AG20443 (cell line): ENCODE measurements at places on chromosomes 5 and 9.

GRCh38 chr9:137744632-137745183 is 125.9 kb downstream of the EHMT1 start:
- DNase-seq, result no peak

- DNase-seq, result no peak
Observed at GRCh38 chr5:73901043-73901442, 275.0 kb downstream of the ARHGEF28 start.

DNA sequence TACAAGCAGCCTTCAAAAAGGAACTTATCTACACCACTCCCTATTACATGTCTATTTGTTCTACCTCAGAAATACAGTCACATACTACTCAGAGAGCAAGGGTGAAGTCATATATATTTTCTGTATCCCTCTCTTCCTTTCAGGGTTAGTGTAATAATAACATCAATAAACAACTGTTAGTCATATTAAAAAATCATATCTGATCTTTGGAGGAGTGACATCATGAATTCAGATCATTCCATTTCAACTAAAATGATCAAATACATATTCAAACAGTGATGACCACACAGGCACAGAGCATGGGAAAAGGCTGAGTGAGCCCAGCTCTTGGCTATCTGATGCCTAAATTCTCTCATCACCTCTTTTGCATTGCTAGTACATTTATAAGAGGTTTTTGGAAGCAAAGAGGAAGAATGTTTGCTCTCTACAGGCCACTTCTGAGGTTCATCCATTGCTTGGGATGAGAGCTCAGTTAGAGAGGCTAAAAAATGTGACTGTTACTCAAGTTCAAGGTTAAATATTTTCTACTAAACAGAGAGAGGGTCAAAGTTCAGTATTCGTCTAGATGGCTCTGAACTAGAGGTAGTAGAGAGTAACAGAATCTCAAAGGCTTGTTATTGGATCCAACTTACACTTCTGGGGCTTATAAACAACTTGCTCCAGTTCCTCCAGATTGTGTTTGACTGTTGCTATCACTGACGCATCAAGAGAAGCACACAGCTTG is 39.0 kb downstream of the RIGI start:
- no peak for DNase-seq

GRCh38 chr9:108885643-108886348 is 23.7 kb downstream of the ACTL7A start:
- peak; percentile 30 for DNase-seq

DNA sequence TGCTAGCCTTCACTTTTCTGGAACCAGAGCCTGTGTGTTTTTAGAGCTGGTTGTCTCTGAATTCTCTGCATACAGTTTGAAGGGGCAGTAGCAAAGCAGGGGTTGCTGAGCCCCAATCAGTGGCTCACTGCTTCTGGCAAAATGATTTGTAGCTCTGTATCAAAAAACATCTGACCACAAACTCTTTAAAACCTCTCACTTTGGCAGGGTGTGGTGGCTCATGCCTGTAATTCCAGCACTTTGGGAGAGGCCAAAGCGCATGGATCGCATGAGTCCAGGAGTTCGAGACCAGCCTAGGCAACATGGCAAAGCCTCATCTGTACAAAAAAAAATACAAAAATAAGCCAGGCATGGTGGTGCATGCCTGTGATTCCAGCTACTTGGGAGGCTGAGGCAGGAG is 28.3 kb upstream of the APC start:
- no peak for DNase-seq

DNA sequence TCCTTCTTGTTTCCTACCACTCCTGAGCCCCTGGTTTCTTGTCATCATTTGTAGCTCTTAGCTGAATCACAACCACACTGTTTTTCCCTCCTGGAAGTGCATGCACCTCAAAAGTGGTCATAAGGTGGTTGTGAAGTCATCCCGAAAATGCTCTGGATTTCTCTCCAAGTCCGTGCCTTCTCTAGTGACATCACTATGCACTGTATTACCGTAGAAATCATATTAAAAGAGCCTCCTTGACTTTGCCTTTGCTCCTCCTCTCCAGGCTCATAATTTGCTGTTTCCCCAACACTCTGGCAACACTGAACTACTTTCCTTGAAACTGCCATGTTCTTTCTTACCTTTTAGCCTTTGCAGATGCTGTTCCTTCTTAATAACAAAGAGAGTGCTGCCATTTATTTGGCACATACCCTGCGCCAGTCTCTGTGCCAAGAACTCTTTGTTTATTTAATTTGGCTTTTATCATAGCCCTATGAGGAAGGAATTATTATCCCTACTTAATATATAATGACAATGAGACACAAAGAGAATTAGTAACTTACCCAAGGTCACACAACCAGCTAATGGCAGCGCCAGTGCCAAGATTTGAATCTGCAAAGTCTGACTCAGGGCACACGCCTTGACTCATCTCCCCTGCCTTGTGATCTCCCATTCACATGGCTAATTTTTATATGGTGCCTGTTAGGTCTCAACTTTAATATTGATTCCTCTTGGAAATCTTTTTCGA is 115.4 kb downstream of the KIF4B start:
- no peak for DNase-seq

DNA sequence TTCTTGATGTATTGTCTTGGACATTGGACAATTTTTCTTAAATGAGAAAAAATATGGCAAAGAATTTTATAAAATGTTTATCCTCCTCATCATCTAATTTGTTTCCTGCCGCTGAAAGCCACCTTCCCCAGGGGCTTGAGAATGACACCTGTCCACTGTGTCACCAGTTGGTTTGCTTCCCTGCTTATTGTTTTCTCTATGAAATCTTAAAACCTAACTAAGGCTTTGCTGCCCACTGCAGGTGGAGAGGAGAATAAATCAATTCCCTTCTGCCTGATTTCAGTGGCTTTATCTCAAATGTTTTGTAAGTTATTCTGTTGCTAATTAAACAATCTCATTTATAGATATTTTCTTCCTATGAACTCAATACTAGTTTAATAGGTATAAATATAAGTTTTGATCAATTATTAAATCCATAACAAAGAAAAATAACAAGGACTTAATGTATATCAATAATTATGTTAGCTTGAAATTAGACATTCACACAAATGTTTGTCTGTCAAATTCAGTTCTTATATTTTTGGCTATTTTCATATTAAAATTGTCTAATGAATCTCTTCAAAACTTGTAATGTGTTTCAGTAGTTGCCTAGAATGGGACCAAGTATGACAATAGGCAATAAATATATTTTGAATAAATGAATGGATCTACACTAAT is 822.5 kb downstream of the PTPRD start:
- peak; percentile 2 for DNase-seq

DNA sequence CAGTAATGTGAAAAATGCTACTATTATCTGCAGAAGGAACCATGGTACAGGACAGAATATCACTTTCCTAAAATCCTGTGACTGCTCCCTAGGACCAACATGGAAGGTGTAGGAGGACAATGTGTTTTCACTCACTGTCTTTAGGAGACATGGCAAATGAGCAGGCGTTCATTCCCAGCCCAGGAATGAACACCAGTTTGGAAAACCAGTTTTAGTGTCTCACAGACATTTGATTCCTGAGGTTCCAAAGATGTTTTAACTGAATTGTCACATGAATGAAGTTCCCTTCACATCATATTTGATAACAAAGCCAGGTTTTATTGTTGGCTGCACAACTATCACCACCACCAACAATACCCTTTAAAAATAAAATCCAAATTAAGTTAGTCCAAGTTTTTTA is 178.2 kb downstream of the ENC1 start:
- DNase-seq, result no peak

GRCh38 chr5:149217096-149217802 is 54.4 kb upstream of the AFAP1L1 start:
- no peak for DNase-seq

DNA sequence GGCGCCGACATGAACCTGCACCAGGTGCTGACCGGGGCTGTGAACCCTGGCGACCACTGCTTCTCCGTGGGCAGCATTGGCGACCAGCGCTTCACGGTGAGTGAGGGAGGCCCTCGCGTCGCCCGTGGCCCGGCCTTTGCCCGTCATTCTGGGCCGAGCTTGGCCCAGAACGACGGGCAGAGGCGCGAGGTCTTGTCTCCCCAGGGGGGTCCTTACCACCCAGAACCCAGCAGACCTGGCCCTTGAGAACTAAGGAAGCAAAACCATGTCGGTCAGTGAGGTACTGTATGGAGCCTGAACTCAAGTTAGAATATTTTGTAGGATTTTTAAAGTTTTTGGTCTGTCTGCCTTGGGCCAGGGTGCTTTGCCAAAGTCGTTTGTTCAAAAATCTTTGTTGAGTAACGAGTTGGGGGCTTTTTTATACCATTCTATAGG is 691 bp downstream of the DMXL1 start:
- peak; percentile 26 for DNase-seq

DNA sequence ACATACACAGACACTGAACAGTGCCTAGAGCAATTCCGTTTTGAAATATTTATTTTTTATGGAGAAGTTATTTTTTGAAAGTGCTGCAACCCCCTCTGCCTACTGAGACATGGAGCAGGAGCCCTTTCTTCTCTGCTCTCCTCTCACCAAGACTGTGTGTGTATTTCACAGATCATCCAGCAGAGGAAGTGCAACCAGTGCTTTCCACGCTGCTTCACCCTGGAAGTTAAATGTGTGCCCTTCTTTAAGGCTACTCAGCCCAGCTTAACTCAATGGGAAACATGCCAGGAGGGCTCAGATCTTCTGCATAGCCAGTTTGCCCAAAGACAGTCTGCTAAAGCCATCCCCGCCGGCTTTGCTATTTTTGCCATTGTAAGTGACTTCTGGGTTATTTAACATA is 606.3 kb downstream of the TLE1 start:
- no peak for DNase-seq

DNA sequence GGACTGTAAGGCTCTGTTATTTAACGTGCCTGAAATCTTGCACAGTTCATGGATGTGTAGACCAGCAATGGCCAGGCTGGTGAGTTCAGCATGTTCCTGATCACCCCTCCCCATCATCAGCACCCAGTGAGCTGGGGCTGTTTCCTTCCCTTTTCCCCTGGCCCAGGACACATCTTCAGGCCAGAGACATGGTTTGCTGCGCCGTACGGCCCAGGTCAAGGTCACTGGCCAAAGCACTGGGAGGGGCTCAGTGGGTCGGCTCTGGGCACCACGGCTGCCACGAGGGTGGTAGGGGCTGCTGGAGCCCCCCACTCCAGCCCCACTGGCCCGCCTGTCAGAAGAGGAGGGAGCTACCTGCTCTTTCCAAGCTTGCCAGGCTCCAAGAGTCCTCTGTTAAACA is 55.9 kb downstream of the SEMA4D start:
- DNase-seq, result no peak

DNA sequence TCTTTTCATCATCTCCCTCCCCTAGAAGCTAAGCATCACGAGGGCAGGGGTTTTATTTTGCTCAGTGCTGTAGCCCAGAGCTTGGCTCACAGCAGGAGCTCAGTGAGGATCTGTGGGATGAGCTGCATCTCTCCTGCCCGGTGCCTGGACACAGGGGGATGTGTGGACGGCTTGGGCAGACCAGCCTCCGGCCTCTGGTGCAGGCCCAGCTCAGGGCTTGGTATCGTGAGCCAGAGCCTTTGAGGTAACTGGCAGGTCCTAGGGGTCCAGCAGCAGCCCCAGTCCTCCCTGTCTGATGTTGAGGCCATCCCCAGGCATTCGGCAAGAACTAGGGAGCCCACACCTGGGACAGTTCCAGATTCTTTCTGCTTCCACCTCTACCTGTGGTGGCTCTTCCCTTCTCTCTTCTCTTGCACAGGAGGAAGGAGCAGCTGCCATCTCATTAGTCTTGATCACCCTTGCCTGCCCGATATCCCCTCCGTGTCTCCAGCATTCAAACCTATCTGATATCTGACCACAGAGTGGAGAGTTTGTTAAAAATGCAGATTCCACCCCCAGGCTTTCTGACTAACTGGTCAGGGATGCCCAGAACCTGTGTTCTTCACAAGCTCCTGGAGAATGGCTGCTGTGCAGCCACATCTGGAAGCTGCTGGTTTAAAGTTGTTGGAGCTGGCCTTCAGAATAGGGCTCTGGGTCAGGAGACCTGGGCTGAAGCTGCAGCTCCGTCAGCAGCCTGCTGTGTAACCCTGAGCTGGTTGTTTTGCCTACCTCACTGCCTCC is 7.9 kb upstream of the SLC6A7 start:
- no peak for DNase-seq

DNA sequence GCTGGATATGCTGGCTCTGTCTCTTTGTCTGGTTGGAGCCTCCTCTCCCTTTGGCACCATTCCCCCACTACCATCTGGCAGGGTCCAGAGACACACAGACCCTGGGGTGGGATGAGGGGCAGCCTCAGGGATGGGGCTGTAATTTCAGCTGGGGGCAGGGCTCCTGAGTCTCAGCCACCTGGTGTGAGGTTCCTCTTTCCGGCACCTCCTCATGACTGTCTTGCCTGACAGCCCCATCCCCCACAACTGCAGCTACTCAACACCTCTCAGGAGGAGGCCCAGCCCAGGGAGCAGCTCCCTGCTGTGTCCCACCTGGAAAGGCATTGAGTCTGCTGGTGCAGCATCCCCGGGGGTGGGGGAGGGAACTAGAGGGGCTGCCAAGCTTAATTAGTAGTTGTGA is 11.7 kb upstream of the RPS14 start:
- DNase-seq, result no peak

- no peak for DNase-seq
Observed at GRCh38 chr5:24474685-24475084, 170.1 kb downstream of the CDH10 start.

DNA sequence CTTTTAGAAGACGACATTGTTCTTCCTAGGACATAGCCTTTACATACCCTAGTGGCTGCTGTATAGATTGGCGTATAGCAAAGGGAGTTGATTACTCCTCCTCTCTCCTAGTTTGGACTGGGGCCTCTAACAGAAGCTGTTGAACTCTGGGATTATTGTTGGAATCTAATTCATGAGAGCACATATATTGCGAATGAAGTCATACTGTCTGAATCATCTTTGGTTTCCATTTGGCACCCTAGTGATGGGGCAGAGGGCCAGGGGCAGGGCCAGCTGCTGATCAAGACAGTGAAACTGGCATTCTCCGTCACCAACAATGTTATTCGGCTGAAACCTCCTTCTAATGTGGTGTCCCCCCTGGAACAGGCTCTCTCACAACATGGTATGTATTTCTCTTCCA is 40.3 kb downstream of the NUP188 start:
- DNase-seq, result peak; percentile 87

- no peak for DNase-seq
Observed at GRCh38 chr5:137491121-137491520, 8.0 kb downstream of the SPOCK1 start.

- no peak for DNase-seq
Observed at GRCh38 chr5:11261241-11261640, 500.2 kb upstream of the DAP start.

- no peak for DNase-seq
Observed at GRCh38 chr9:33850677-33851076, 33.7 kb downstream of the UBE2R2 start.

DNA sequence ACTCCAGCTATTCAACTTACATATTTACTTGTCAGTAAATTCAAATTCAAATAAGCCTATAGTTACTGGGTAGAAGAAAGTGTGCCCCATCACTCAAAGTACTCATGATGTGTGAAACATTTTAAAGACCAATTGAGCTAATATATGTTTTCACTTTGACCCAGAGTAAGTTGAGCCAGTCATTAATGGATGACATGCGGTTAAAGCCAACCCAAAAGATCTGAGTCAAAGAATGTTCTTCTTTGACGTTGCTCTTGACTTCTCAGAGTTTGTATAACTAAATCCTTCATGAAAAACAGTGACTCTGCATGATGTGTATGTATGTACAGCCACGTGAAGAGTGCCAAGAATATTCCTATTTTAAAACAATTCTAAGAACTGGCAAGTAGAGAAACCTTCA is 237.4 kb downstream of the NR2F1-AS1 start:
- no peak for DNase-seq
